ENCODE measurements at places on chromosomes 1 and 21.

- no peak for DNase-seq
Measured at GRCh38 chr1:84505493-84506001, 639 bp upstream of the SPATA1 start.

GRCh38 chr1:220879509-220880361, 492 bp downstream of the HLX start:
- no peak for DNase-seq

DNA sequence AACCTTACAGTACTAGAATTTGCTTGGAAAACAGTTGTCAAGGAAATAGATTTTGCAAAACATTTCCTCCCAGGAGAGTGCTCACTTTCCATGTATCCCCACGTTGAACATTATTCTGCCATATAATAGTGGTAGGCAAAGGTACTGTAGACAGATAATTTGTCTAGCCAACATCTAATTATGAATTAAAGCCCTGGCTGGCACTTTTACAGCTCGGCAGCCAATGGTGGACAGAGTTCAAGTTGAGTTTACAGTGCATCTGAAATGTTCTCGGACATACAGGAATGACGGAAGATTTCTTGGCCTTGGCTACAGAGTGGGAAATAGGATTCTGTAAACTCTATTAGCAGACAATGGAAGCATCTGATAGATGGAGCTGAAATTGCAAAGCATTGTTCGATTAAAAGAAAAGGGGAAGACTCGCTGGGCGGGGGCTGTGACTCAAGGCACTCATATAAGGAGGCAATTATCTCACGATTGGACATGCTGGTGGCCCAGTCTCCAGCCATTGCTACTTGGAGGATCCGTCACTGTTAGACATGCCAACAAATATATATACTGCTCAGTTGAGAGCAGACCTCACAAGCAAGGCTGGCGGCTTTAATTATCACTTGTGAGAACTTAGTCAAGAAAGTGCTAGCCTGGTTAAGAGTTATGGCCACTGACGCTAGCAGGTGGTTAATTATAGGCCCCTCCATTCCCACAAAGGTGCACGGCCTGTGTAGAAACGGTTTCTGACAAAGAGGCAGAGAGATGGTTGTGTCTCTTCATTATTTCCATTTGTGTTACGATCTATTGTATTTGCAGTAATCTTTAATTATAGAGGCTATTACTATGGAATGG, 48.0 kb downstream of the MAN1C1 start:
- no peak for DNase-seq

- peak; percentile 50 for DNase-seq
Measured at GRCh38 chr1:59007820-59008598, 224.2 kb upstream of the JUN start.

- DNase-seq = no peak
Measured at GRCh38 chr1:195908121-195908520, 700.1 kb downstream of the KCNT2 start.

DNA sequence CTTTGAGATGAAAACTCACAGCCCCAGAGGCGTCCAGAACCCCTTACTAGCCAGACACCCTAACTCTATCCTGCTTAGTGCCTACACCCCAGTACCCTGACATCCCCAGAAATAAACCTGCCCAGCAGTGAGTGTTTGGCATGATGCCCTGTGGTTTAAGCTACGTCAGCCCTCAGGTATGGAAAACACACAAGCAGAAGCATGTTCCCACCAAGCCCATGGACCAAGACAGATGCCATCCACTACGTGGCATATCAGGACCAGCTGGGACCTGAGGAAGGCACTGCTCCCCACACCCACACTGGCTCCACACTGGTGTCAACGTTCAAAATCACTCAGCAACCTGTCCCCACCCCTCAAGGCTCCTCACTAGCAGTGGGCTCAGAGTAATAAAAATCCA, 116.4 kb downstream of the SYT2 start:
- DNase-seq = no peak

DNA sequence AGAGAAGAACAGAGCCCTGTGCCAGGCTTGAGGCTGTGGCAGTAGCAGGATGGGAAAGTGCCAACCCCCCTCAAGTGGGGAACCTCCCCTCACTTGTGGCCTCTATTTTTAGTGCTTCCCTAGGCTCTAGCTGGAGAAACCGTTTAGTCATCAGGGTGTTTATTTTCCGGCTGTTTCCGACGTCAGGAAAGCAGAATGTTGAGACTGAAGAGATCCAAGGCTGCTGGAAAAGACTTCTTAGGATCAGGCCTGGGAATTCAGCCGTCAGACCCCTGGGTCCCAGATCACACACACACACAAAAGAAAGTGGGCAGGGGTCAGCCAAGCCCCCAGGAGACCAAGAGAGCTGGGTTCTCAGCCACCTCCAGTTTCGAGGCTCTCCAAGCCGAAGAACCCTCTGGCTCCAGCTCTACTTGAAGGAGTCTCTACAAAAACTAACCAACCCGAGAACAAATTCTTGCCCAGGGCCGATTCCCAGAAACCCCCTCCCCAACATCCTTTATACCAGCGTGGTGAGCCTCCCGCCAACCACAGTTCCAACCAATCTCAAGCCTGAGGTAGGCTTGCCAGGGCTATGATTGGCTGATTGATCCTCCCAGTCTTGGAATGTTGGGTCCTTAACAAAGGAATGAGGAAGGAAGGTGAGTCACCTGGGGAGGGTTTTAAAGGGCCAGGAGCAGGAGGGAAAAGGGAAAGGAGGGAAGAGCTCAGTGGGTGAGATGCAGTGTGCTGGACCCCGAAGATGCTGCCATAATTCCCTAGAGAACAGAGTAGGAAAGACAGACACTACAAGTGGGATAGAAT, 2.5 kb upstream of the MEF2D start:
- no peak for DNase-seq

DNA sequence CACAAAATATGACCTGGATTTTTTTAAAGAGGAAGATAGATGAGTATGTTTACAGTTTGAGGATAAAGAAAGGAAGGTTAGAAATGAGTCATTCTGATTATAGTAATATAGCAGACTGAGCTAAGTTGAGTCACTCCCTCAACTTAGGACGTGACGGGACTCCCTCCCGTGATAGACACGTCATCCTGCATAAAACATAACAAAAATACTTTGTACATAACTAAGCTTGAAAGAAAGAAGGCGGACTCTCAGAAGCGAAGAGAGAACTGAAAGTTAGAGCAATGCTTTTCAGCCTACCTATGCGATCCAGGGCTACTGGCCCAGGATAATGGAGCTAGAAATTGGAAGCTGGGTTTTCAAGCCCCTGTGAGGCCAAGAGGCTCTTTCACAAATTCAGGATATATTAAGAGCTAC, 53.0 kb upstream of the DESI2 start:
- peak; percentile 46 for DNase-seq

DNA sequence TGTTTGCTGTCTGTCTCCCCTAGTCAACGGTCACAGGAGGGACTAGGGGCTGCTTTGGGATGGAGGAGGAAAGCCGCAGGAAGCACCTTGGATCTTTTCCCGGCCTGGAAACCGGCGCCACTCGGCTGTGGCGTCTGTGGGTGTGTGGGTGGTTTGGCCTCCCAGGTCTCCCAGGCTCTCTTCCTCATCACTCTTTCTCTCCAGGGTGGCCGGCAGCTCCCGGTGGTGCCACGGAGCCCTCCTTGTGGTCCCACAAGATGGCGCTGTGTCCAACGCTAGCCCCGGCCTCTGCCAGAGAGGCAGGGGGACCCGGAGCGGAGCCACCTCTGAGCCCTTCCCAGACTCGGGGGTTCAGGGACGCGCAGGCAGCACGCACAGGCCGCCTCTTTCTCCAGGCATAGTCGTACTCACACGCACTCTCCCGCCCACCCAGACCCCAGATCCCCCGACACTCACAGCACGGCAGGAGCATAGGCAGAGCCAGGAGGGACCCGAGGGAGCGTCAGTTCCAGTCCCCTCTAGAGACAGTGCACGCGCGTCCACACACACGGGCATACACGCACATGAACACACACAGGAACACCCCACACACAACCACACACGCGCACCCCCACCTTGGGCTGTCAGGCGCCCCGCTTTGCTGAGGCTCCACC, 31.2 kb downstream of the CDCP2 start:
- DNase-seq = peak; percentile 83

GRCh38 chr1:203523667-203524066, 29.7 kb downstream of the OPTC start:
- DNase-seq = no peak

- DNase-seq = no peak
Measured at GRCh38 chr1:96538111-96538641, 183.4 kb upstream of the PTBP2 start.
